HuH-7 (cell line): ENCODE measurements at places on chromosomes 1 and 21.

DNA sequence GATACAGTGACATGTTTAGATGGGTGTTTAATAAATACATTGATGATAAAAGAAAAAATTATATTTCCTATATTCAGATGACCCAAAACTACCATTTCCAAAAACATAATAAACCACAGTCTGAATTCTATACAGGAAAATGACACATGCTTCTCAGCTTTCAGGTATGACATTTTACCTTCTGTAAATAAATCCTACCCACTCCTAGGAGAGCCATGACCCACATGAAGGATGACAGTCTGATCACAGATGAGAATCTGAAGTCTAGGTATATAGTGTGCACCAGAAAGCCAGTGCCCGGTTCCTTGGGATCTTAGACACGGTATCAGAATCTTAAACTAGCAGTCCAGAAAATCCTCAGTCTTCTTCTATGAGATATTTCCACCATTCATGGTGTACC, 3.7 kb upstream of the GJA9 start:
- DNase-seq: no peak

GRCh38 chr1:94757931-94758330, 62.2 kb upstream of the SLC44A3 start:
- no peak for DNase-seq

GRCh38 chr1:158916085-158916484, 15.3 kb upstream of the PYHIN1 start:
- DNase-seq: no peak

DNA sequence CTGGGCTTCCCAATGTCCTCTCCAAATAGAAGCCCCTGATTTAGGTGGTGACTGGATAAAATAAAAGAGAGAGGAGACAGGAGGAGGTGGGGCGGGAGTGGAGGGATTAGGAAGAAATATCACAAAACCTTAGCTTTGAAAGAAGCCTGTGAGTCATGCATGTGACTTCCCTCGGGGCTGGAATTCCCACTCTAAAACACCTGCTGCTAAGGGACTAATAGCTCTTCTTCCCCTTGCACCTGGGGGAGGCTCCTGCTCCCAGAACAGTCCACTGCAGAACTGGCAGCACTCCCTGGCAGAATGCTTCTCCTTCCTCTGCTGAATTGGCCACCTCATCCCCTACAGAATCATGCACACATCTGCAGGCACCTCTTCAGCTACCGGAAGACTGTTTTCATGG, 207.2 kb downstream of the ATG4C start:
- no peak for DNase-seq

DNA sequence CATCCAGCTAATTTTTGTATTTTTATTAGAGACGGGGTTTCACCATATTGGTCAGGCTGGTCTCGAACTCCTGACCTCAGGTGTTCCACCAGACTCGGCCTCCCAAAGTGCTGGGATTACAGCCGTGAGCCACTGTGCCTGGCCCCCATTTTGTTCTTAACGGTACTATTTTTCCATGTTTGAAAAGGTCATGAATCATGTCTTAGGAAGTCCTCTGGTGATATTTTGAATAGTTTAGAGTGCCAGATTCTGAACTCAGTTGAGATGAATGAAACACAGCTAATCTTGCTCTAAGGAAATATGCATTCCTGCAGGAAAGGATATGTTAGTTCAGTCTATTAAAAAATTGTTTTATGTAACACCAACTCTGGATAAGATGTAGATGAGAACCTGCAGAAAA, 62.6 kb upstream of the ATP2B4 start:
- DNase-seq: no peak

DNA sequence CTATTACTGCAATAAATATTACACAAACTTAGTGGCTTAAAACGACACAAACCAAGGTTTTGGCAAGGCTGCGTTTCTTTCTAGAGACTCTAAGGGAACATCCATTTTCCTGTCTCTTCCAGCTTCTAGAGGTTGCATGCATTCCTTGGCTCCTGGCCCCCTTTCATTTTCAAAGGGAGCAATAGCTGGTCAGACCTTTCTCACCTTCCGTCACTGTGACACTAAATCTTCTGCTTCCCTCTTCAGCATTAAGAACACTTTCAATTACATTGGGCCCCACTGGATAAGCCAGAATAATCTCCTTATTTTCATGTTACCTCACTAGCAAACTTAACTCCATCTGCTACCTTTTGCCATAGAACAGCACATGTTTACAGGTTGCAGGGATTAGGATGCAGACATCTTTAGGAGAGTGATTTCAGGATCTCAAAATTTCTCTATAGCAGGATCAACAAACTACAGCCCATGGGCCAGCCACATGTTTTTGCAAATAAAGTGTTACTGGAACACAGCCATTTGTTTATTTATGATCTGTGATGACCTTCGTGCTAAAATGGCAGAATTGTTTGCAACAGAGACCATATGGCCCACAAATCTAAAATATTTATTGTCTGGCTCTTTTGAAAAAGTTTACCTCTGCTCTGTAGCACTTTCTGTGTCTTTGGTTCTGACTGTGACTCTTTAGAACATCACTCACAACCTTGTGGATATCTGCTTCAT, 221.5 kb upstream of the SGIP1 start:
- no peak for DNase-seq

DNA sequence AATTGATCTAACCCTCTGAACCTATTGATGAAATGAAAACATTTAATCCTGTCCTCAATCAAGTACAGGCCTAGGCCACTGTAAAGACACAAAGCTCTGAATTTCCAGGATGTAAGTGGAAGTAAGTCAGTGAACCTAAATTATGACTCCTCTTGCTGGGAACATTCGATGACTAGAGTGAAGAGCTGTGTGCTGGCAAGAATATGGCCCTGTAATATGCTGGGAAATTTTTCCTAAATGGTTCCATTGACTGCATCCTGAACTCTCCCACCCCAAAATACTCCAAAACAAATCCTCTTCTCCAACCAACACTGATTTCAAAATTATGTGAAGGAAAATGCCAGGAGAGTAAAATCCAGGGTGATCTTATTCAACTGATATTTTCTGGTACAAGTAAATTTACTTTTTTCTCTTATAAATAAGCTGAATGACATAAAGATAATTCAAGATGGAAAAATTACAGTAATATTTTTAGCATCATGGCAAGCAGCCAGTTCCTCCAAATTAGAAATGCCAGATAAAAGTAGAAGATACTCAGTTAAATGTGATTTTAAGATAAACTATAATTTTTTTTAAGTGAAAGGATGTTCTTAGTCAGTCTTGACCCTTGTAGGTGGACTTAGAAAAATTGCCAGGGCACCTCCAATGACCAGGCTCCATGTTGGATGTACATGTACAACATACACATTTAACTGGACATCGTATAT, 269.4 kb downstream of the PTGER3 start:
- DNase-seq: no peak

GRCh38 chr1:94871031-94871430, 50.9 kb downstream of the SLC44A3 start:
- DNase-seq: no peak

GRCh38 chr1:65795311-65795710, 2.6 kb downstream of the PDE4B start:
- no peak for DNase-seq

DNA sequence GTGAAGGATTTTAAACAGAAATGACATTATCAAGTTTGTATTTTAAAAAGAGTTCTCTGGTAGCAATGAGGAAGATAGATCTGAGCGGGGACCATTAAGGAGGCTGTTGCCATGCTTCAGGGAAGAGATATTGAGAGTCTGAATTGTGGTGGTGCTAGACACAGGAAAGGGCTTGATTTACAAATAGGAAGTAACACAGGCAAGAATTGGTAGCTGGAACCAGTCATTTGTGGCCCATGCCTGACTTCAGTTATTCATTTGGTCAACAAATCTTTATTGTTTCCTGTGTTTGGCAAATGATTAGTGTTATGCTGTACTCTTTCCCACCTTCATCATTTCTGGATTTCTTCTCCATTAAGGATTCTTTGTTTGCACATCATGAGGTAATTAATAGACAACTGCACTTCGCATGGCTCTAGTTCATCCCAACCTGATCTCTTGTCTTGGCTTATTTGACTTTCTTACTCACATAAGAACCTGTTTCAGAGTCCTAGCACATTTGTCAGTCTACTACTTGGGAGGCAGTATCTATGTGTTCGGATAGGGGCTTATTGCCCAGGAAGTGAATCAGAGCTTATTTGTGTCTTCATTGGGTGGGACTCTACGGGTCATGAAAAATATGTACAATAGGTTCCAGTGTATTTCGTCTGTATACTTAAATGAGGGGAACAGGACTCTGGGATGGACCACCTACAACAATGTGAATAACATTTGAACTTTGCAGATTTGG, 32.3 kb downstream of the EEIG2 start:
- DNase-seq: no peak

GRCh38 chr1:37752583-37753471, 12.1 kb downstream of the EPHA10 start:
- DNase-seq: peak; percentile 62

DNA sequence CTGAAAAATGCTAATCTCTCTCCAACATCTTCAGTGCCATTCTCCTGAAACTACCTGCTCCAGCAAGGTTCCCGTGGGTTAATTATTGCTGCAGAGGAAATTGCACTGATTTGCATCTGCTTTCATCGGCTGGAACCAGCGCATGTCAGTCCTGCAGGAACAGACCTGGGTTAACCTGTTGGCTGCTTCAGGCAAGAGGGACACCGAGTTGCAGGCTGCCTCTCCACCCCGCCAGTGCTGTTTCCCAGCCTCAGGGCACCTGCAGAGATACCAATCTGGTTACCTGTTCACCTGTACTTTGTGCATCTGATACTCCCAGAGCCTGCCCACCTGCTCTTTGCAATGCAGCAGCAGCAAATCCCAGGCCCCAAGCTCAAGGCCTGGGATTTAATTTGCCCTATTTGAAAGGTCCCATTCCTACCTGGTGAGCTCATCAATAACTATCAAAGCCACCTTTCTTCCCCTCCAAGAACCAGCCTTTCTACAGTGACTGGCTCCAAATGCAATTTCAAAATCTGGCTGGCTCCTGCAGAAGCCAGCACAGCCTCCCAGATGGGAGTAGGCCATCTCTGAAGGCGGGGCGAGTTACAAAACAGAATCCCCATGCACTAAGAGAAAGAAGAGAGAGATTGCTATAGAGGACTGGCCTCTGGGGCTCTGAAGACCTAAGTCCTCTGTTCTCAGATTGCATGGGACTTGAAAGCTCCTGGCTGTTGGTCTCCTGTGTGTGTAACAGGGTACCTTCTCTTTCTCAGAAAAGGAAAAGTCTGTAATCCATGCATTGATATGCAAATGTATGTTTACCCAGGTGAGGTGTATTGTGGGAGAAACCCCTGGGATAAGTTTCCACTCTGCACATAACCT, 67.8 kb downstream of the TOMM20 start:
- no peak for DNase-seq

DNA sequence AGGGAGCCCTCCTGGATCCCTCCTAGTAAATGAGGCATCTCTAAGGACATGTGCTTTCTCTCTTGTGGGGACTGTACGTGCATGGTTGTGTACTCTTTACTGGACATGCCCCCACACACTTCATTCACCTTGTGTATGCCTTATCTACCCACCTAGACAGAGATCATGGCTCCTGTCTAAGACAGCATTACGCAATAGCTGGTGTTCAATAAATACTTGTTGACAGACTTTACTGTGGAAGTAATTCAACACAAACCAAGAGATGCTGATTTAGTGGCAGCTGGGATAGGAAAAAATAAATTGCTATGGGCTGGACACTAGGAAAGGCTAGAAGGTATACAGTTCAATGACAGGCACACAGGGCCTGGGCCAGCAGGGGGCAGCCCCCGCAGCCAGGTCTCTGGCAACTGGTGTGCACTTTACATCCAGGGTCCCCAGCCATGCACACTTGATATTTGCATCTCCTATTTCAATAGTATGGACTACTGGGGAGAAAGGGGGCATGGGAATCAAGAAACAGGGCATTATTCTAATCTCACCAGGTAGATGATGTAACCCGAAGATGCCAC, 24.2 kb downstream of the TRABD2B start:
- DNase-seq: peak; percentile 68

DNA sequence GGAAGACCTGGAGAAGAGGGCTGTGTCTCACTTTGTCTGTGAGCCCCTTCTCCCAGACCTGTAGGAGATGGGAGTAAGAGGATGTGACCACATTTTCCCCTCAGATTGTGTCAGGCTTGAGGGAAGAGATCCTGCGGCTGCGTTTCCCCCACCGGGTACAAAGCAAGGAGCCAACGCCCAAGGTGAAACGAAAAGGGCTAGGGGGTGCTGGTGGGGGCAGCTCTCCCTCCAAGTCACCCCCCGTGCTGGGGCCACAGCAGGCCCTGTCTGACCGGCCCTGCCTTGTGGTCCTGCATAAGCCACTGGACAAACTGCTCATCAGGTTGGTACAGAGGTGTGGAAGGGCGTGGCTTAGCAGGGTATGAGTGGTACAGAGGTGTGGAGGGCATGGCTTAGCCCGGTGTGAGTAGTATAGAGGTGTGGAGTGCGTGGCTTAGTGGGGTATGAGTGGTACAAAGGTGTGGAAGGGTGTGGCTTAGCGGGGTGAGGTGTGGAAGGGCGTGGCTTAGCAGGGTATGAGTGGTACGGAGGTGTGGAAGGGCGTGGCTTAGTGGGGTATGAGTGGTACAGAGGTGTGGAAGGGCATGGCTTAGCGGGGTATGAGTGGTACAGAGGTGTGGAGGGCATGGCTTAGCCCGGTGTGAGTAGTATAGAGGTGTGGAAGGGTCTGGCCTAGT, 30.6 kb downstream of the HYI start:
- no peak for DNase-seq

DNA sequence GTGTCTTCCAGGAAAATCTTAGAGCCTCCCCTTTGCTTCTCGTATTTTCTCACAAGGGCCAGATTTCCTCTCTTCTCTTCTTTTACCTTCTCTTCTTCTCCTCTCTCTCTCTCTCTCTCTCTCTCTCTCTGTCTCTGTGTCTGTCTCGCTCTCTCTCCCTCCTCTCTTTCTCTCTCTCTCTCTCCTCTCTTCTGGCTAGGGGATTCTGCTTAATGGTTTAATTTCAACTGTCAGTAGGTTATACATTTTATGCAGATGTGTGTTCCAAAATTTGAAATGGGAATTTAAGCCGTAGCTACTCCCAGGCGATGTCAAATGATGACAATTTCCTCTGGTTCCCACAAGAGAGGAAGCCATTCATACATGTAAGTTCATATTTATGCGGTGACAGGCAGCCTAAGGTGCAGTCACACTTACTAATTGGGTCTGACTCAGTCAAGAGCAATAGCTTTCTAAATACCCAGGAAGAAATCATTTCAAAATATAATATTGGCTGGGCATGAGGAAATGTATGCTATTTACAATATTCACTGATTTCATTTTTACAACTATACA, 1.4 kb downstream of the DSCAM start:
- DNase-seq: no peak

GRCh38 chr1:115293899-115294298, 44.1 kb downstream of the NGF start:
- DNase-seq: no peak

DNA sequence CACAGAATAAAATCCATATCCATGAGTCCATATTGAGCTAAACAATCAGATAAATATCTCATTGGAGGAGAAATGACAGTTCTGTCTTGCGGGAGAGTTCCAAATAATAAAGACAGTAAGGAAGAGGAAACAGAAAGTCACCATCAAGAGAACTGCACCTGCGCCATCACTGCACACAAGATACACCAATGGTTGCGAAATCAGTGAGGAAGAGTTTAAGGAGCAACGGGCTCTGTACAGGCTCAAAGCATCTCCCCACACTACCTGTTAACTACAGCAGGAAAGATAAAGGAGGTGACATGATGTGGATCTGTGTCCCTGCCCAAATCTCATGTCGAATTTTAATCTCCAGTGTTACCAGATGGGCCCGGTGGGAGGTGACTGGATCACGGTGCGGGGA, 7.8 kb downstream of the C2CD2 start:
- no peak for DNase-seq

- DNase-seq: no peak
Observed at GRCh38 chr1:94178901-94179300, 58.0 kb upstream of the ABCA4 start.
